ENCODE measurements at places on chromosomes 2 and 18.

DNA sequence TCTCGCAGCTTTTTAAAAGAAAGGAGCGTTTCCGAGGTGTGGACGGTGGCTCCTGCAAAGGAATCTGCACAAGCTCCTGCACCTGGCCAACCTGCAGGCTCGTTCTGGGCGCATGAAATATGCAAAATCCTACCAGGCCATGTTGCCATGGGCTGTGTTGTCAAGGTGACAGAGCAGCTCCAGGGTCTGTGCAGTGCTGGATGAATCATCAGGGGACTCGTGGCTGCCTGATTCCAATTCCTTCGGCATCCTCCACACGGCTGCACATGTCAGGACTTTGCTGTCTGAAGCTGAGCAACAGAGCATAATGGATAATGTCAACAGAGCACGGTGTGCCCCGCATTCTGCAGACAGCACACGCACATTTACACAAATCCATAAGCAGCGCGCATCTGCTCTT, 120.5 kb downstream of the EIPR1 start:
- ATAC-seq, result no peak

- no peak for ATAC-seq
Observed at GRCh38 chr2:194182888-194183287, 1474.1 kb upstream of the SLC39A10 start.

DNA sequence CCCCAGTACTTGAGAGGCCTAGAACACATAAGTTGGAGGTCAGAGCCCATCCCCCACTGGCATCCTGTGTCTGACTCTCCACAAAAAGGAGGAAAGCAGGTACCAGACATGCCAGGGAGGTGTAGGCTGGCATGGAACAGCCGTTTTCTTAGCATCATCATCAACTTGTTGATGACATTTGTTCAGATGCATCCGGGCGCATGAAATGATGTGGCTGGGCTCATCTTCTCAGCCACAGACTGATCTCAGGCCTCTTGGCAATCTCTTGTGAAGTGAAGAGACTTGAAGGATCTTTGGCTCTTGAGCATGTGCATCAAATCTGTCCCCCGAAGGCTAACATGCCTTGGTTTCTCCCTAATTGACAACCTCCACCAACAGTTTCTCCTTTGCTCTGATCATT, 243.3 kb downstream of the TSN start:
- ATAC-seq, result no peak

DNA sequence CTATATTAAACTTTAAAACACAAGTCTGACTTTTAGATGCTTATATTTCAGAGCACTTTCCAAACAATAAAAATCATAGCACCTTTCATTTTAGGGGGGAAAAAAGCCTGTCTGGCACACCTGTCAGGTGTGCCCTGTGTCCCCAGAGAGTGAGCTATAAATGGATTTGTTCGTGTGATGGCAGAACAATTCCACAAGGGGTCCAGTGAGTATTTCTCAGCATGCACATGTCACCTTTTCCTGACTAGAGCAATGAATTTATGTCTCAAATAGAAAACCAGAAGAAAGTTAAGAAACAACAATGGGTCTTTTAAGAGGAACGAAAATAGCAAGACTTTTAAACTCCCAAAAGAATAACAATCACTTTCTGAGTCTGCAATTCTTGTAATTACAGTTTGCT, 55.9 kb downstream of the ACVR1C start:
- ATAC-seq, result no peak

DNA sequence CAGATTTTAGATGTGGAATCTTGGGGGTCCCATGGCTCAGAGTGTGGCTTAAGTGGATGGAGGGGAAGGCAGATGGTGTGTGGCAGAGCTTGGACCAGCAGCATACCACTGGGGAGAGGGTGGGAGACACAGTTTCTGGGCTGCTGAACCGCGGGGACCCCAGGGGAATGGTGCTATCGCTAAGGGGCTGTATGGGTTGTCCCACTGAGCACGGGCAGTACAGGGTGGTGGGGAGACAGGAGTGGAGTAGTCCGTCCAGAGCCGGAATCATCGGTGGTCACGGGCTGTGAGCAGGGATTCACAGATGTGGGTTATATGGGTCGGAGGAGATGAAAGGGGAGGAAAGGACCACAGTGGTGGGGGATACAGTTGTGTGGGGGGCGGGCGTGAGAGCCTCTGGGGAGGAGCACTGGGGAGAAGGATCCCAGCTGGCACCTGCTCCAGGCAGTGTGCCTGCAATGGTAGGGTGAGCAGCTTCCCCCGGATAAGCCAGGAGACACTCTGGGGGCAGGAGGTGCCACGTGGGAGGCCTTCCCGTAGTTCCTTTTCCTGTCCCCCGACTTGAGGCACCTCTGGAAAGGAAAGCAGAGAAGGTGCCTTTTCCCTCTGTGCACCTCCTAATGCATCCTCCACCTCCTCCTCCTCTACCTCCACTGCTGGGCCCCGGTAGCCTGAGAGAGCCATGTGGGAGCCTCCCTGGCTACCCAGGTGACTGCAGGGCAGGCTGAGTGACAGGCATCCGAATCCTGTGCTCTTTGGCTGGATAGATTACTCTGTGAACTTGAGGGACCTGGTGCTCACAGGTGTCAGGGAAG, 24.9 kb downstream of the IGFBP5 start:
- ATAC-seq, result no peak

DNA sequence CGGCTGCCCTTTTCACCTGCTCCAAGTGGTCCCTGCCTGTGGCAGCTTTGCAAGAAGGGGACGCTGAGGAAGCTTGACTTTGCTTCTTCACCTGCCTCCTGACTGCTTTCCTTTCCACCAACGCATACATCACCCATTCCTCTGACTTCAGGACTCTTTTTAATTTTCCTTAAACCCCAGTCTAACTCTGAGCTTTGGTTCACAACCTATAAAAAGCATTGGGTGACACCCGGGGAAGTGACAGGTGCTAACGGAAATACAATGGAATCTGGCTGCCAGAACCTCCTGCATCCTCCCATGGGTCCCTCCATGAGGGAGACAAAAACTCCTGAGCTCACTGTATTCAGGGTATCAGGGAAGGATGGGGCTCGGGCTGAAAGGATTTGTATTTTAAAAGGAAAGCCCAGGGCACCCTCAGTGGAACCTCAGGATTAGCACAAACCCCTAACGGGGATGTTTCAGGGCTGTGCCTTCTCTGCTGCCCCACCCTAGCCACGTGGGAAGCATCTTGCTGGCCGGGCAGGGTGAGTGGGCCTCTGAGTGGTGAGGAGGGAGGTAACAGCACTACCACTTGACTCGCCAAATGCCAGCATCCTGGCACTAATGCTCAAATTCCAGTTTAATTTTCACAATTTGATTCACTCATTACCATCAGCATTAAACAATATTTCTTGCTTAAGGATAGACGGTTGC, 284.8 kb downstream of the CELF4 start:
- no peak for ATAC-seq

DNA sequence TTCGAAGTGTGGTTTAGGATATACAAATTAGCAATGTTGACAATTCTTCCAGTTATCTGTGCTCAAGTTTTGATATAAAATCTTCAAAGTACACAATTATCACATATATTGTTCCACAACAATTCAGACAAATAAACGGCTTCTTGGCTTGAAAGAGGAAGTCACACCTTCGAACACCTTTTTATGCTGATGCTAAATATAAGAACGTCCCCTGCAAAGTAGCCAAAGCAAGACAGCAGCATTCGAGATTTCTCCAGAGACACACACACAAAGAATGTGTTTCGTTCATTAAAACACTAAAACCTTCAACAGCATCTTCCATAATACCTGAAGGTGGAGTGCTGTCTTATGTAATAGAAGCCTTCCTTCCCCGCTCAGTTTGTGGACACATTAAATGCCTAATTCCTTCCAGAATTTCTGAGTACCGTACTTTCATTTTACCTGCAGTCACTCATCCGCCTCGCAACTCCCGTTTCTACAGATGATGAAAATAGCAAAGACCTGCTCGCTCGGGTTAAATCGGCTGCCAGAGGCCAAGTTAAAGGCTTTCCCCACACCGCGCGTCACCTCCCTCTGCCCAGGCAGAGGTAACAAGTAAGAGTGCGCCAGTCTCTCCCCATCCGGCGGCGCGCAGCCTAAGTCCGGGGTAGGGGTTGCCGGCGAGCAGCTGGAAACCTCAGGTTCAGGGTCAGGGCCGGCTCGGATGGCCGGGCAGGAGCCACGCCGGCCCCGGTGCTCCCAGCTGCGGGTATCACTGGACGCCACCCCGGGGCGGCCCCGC, 847 bp downstream of the SERPINE2 start:
- ATAC-seq, result peak; percentile 81

DNA sequence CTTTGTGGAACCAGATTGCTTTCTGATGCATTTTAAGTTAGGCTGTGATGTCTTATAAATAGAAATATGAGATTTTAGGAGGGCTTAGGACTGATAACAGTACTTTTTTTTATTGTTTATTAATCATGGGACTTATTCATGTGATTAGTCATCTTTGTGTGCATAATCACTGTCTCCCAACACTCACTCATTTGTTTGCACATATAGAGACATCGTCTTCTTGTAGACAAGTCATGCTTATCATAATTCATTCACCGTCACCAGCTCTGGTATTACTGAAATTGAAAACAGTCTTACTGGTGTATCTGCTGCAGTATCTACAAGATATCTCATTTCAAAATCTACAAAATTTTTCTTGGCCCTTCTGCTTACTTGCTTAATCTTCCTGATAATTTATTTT, 45.8 kb downstream of the WDR7 start:
- peak; percentile 26 for ATAC-seq

GRCh38 chr2:208252716-208253492, 2.0 kb downstream of the IDH1 start:
- no peak for ATAC-seq

DNA sequence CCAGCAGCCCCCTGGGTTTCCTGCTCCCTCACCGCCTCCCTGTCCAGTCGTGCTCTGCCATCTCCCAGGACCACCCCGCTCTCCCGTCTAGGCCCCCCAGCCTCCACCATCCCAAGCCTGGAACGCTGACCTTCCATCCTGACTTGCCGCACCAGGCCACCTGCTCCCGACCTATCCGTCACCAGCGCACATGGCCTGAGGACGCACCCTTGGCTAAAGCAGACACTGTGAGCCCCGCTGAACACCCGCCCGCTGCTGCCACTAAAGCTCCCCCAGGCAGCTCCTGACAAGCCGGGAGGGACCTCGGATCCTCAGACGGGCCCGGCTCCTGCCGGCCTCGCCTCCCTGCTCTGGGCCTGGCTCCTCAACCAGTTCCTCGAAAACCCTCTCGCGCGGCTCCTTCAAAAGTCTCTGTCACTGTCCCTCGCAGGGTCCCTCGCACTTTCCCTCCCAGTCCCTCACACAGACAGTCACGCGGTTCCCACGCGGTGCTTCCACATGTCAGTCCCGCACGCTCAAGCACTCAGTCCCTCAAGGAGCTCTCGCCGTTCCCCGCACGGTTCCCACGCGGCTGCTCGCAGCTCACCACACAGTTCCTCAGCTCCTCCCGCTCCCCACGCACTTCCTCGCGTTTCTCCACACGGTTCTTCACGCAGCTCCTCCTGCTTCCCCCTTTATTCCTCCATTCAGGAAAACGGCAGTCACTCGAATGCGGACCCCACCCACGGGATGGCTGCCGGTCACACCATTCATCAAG, 42.4 kb downstream of the KIF1A start:
- ATAC-seq, result no peak

GRCh38 chr2:54722641-54723040, 821 bp upstream of the EML6 start:
- no peak for ATAC-seq

DNA sequence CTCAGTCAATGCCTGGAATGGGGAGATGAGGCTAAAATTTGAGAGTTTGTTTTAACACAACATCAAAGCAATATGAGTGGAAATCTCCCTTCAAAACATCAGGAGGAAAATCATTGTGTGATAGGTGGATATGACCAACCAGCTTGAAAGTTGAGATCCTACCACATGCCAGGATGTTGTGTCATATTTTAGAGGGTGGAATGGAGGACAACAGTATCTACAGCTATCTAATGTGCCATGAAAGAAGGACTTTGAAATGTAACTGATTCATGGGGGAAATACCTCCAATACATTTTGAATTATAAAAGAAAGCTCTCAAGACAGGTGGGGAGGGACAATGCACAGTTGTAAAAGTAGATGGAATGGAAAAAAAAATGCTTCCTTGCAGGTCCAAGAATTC, 87.8 kb downstream of the SP100 start:
- peak; percentile 51 for ATAC-seq

- no peak for ATAC-seq
Observed at GRCh38 chr2:136122661-136123060, 4.7 kb upstream of the CXCR4 start.

DNA sequence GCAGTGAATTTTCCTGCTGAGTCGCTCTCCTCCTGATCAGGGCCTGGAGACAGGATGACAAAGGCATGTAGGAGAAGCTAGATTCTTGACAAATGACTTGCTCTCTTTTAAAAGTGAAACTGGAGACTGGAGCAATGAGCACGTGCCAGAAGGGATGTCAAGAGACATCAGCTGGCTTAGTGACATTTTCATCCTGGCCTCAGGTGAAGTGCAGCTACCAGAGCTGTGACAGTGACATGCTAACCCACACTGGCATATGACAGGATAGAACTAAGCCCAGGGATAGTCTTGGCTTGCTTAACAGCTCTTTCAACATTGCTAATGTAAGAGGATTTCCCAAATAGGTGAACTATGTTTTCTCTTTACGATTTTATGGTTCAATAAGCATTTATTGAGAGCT, 757.5 kb upstream of the DDX18 start:
- no peak for ATAC-seq

GRCh38 chr2:228767196-228767595, 503.9 kb downstream of the PID1 start:
- no peak for ATAC-seq

DNA sequence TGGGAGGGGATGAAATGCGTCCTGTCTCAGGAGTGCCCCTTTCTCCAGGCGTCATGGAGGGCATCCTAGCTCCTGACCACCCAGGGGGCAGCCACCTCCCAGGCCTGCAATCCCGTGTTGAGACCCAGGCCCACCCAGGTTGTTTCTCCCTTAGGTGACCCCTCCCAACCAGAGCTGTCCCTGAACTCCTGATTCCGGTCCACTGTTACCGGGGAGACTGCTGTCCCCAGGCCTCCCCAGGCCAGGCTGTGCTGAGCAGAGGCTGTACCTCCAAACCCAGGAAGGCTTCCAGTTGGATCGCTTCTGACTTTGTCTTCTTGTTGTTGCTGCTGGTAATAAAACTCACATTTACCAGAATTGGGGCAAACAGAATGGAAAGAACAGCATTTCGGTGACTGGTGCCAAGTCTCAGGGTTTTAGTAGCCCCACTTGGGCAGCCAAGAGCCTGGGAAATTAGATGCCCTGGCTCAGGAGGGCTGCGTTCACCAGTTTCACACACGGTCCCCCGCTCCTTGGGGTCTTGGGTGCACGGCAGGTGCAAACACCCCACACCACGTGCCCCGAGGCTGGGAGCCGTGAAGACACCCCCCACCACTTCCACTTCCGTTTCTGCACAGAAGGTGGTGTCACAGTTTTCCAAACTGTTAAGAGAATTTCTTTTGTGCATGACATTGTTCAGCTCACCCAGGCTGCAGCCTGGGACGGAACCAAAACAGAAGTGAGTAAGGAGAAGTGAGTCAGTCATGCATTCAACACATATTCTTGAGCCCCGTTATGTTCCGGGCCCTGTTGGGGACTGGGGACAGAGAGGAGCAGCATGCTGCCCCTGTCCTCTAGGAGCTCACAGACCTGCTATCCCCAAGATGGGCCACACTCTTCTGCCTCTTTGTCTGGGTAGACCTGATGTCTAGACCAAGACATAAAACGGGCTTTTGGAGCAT, 29.4 kb downstream of the ITM2C start:
- ATAC-seq, result peak; percentile 71

- no peak for ATAC-seq
Observed at GRCh38 chr2:196984903-196985302, 58.4 kb upstream of the PGAP1 start.
